K562 (cell line): ENCODE measurements at places on chromosomes 1 and 21. TPM values are rescaled to one million over a fixed set of nuclear protein-coding genes. Genes with fewer than 3 reads are reported as not detected.

GRCh38 chr1:40553017-40553416, 21.6 kb downstream of the ZNF684 start:
- DNase-seq = no peak

DNA sequence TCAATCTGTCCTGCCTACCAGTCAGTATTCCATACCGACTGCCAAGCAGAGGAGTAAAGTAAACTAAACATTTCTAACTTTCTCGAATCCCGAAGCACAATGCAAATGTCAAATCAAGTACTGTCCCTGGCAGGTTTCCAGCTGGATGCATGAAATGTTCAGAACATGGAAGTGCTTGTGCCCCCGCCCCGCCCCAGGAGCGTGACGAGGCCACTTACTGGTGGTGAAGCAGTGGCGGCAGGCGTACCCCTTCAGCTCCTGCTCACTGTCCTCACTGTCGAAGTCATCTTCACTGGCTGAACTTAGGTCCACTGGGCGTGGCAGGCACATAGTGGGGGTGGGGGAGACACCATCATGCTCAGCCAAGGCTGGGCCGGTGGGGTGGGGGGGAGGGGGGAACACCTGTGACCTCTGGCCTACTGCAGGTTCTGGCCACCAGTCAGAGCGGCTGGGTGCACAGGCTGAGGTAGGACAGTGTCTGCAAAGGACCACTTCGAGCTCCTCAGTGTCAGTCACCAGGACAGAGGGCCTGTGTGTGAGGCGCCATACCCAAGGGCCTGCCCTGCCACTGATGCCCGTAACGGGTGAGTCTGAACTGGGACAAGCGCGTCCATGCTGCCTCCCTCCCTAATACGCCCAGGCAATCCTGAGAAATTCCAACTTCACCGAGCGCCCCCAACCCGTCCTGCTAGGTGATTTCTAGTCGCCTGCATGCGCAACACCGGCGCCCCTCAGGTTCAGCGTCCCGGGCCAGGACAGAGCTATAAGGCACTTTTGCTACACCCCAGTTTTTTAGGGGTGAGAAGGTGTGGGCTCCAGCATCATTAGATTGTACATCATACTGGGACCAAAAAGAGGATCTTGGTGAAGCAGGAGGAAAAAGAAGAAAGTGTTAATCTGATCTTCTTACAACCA, 46.9 kb downstream of the SLC45A1 start:
- no peak for DNase-seq

Gene OR2T33
- polyA plus RNA-seq = not detected in 2 replicates

Gene CELA2A
- not detected in 2 replicates for polyA plus RNA-seq

Gene RXFP4
- not detected in 2 replicates for polyA plus RNA-seq

Gene CHD5
- polyA plus RNA-seq = 0.51 and 0.52 TPM in 2 replicates
